Muscle of leg (tissue), 16 donors: ENCODE measurements at places on chromosomes 1 and 21. TPM values are rescaled to one million over a fixed set of nuclear protein-coding genes. Genes with fewer than 3 reads are reported as not detected.

Gene KLHL21
- polyA plus RNA-seq, result 49.3 TPM

Gene ALPL
- 4.1 TPM for polyA plus RNA-seq

Gene ANKRD35
- polyA plus RNA-seq, result 3.9 TPM

Gene SLAMF6
- polyA plus RNA-seq, result 0.15 TPM

Gene EFNA3
- polyA plus RNA-seq, result 3.9 TPM

Gene PGLYRP4
- not detected for polyA plus RNA-seq

Gene AKR7A3
- polyA plus RNA-seq, result 0.85 TPM

Gene RGS16
- polyA plus RNA-seq, result 7.9 TPM

Gene RALGPS2
- polyA plus RNA-seq, result 30.6 TPM

Gene GJA8
- polyA plus RNA-seq, result not detected

Gene TNN
- 4.7 TPM for polyA plus RNA-seq

Gene MCOLN3
- polyA plus RNA-seq, result 4.2 TPM

Gene KRTCAP2
- polyA plus RNA-seq, result 87.3 TPM

Gene CD1B
- polyA plus RNA-seq, result not detected

Gene PIGR
- not detected for polyA plus RNA-seq

Gene SIM2
- 11.8 TPM for polyA plus RNA-seq

Gene TEX38
- 0.18 TPM for polyA plus RNA-seq

Gene SH2D5
- polyA plus RNA-seq, result 0.24 TPM

Gene ABCA4
- 0.78 TPM for polyA plus RNA-seq

Gene BMP8B
- 3.4 TPM for polyA plus RNA-seq

Gene ARHGEF19
- polyA plus RNA-seq, result 4.7 TPM

Gene AMPD1
- polyA plus RNA-seq, result 51.9 TPM

Gene WARS2
- 20.2 TPM for polyA plus RNA-seq

Gene OLIG1
- polyA plus RNA-seq, result not detected

Gene ANKRD34A
- polyA plus RNA-seq, result 1.7 TPM

Gene UBXN10
- polyA plus RNA-seq, result 0.26 TPM

Gene PGLYRP3
- polyA plus RNA-seq, result not detected

Gene GRHL3
- polyA plus RNA-seq, result 0.05 TPM
